Activated T-cell treated with anti-CD3 and anti-CD28 coated beads, Interleukin-2, amount 50 U/mL, for 24 hours (primary cell): ENCODE measurements at places on chromosomes 1 and 21.
A peak's percentile ranks its signal among the peaks of the same experiment; 100 is the strongest.

DNA sequence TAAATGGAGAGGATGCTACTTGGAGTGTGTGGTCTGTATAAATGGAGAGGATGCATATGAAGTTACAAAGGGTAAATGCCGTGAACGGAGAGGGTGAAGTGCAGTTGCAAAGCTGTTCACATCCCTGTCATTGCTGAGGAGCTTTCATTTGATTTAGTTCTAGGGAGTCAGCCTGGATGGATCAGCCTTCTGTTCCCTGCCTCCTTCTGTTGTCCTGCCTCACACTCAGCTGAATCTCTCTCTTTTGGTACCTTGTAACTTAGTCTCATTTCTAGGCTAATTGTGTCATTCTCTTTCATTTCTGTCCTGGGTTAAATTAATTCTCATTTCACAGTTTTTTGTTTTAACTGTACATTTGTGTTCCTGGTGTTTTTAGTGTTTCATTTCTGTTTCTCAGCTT is 133.2 kb upstream of the COL6A1 start:
- no peaks in the 10 kb centered on the region for H3K36me3 ChIP-seq
- peaks cover 9% of the 10 kb centered on the region for H3K27me3 ChIP-seq
- DNase-seq = peak; percentile 1
- H3K4me3 ChIP-seq = no peak overlapping the region

- H3K4me3 ChIP-seq = no peak overlapping the region
- peaks cover 10% of the 10 kb centered on the region for H3K27me3 ChIP-seq
- peaks cover 2% of the 10 kb centered on the region for H3K4me1 ChIP-seq
Observed at GRCh38 chr1:30706528-30706927, 16.9 kb downstream of the MATN1 start.

GRCh38 chr1:33849211-33849610 is 14.7 kb upstream of the HMGB4 start:
- H3K4me1 ChIP-seq = no peaks in the 10 kb centered on the region
- H3K36me3 ChIP-seq = no peaks in the 10 kb centered on the region
- peaks cover 13% of the 10 kb centered on the region for H3K27me3 ChIP-seq
- H3K27ac ChIP-seq = no peak overlapping the region
- DNase-seq = no peak

GRCh38 chr21:30101967-30102366 is 64.6 kb downstream of the CLDN17 start:
- H3K4me3 ChIP-seq = no peak overlapping the region
- DNase-seq = no peak
- H3K36me3 ChIP-seq = no peaks in the 10 kb centered on the region
- no peaks in the 10 kb centered on the region for H3K27me3 ChIP-seq

- H3K4me1 ChIP-seq = no peaks in the 10 kb centered on the region
- no peak overlapping the region for H3K4me3 ChIP-seq
- DNase-seq = no peak
Observed at GRCh38 chr21:25107708-25108107, 499.6 kb downstream of the MRPL39 start.
